Panc1 (cell line): ENCODE measurements at places on chromosomes 6 and 20. TPM values are rescaled to one million over a fixed set of nuclear protein-coding genes. Genes with fewer than 3 reads are reported as not detected.

DNA sequence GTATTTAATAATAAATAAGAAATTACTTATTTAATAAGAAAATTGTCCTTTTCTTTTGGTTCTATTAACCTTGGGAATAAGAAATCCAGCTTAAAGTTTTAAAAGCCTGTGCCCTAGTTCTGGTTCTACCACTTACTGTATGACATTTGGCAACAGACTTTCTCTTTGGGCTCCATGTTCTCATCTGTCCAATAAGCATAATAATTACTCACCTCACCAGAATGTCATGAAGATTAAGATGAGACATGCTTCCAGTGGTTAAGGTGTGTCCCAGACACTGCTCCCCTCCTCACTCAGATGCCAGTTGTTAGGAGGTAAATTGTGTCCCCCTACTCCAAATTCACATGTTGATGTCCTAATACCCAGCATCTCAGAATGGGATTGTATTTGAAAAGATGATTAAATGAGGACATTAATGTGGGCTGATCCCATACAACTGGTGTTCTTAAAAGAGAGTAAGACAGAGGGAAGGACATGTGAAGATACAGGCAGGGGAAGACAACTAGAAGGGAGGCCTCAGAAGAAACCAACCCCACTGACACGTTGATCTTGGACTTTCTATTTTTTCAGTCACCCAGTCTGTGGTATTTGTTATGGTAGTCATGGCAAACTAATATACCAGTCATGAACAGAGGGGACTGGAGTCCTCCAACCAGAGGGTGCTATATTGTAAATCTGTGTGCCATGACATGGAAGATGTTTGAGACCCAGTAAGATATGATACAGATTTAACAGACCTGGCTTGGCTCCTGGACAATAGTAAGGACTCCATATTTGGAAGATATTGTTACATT lies 6.4 kb upstream of the MICAL1 start:
- H3K27me3 ChIP-seq: no peaks in the 10 kb centered on the region
- H3K27ac ChIP-seq: no peak overlapping the region
- peaks cover 9% of the 10 kb centered on the region for H3K4me1 ChIP-seq

The TUBB2B gene
- total RNA-seq: 22.7 TPM

The ZNF334 gene
- 0.28 TPM for total RNA-seq

DNA sequence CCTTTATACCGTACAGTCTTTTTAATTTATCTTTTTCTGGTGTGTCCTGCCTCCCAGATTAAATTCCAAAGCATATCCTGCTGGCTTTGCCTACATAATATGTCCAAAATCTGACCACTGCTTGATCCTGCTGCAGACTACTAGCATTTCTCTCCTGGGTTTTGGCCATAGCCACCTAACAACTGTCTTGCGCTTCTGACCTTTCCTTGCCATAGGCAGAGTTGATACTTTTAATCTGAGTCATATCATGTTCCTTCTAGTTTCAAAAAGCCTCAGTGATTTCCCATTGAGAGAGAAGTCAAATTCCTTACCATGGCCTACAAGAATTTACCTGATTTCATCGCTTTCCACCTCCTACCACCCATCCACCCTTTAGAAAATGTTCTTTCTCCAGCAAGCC lies 104.8 kb downstream of the BCKDHB start:
- no peak overlapping the region for H3K4me3 ChIP-seq
- H3K4me1 ChIP-seq: no peaks in the 10 kb centered on the region
- no peaks in the 10 kb centered on the region for H3K36me3 ChIP-seq
- H3K27me3 ChIP-seq: no peaks in the 10 kb centered on the region
- no peak overlapping the region for H3K27ac ChIP-seq
- no peak for DNase-seq

The STMND1 gene
- not detected for total RNA-seq

DNA sequence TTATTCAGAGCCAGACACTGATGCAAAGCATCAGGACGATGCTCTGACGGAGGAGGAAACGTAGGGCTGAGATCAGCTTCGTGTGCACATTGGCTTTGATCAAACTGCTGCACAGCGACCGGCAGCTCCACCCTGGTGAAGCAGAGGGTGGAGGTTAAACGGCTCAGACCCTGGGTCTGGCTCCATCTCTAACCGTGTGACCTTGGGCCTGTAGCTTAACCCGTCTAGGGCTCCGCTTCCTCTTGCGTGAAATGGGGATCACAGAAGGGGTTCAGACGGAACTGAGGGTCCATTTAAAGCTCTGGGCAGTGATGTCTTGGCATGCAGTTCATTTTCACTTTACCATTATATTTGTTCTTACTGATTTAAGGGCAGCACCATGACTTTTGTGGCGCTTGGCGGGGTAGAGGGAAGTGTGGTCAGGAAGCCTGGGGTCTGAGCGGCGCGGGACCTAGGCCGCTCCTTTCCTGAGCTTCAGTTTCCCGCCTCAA lies 644 bp downstream of the RBL1 start:
- H3K4me3 ChIP-seq: peak overlapping the region; percentile 67
- DNase-seq: no peak
- peak overlapping the region; percentile 92 for H3K27ac ChIP-seq

- no peaks in the 10 kb centered on the region for H3K4me1 ChIP-seq
- no peak overlapping the region for H3K27ac ChIP-seq
- no peak for DNase-seq
These were observed 30.4 kb downstream of the LGSN start for GRCh38 chr6:63289269-63289872.

- DNase-seq: no peak
- no peaks in the 10 kb centered on the region for H3K27me3 ChIP-seq
- peaks cover 3% of the 10 kb centered on the region; the same call in 1 of the 2 replicates for H3K4me1 ChIP-seq
- no peak overlapping the region for H3K27ac ChIP-seq
- H3K4me3 ChIP-seq: no peak overlapping the region
- no peaks in the 10 kb centered on the region for H3K36me3 ChIP-seq
These were observed 23.4 kb upstream of the SCUBE3 start for GRCh38 chr6:35190306-35190705.

DNA sequence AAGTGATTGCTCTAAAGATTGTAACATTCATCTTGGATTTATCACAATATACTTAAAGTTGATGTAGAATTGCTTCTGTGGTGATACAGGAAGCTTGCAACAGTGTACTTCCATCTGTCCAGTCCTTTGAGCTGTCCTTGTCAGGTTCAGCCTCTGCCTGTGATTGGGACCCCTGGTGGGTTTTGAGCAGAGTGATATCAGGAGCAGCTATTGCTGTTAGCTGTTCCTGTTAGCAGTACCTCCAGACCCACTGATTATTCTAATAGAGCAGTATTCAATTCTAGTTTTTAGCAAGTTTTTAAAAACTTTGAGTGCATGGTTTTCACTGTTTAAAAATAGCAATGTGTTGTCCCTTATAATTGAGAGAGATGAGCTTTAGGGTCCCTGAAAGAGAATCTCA lies 48.8 kb downstream of the TULP4 start:
- no peaks in the 10 kb centered on the region for H3K36me3 ChIP-seq
- H3K4me1 ChIP-seq: no peaks in the 10 kb centered on the region
- no peak for DNase-seq
- no peaks in the 10 kb centered on the region for H3K27me3 ChIP-seq
- H3K27ac ChIP-seq: no peak overlapping the region
- no peak overlapping the region for H3K4me3 ChIP-seq

DNA sequence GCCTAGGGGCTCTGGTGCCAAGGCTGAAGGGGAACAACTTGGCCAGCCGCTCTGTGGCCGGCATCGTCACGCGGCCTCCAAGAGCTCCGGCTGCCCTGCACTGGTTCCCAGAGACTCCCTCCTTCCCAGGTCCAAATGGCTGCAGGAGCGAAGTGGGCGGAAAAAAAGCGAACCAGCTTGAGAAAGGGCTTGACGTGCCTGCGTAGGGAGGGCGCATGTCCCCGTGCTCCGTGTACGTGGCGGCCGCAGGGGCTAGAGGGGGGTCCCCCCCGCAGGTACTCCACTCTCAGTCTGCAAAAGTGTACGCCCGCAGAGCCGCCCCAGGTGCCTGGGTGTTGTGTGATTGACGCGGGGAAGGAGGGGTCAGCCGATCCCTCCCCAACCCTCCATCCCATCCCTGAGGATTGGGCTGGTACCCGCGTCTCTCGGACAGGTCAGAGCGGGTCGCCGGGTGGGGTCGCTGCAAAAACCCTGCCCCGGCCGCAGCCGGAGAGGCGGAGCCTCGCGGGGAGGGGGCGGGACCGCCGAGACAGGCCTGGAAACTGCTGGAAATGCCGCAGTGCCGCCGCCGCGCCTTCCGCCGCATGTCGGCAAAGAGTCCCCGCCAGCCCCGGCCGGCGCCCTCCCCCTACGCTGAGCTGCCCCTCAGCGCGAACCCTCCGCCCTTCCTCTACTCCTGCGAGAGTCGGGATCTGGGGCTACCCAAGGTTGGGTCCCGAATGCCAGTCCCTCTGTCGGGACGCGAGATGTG lies 814 bp upstream of the HSP90AB1 start:
- H3K4me1 ChIP-seq: peaks cover 25% of the 10 kb centered on the region
- no peak for DNase-seq
- no peaks in the 10 kb centered on the region for H3K27me3 ChIP-seq
- H3K4me3 ChIP-seq: peak overlapping the region; percentile 99

GRCh38 chr6:4358414-4359107 lies 223.2 kb upstream of the ECI2 start:
- H3K36me3 ChIP-seq: no peaks in the 10 kb centered on the region
- peak; percentile 99 for DNase-seq
- peak overlapping the region; percentile 29 for H3K4me3 ChIP-seq
- H3K4me1 ChIP-seq: peaks cover 10% of the 10 kb centered on the region; the same call in 1 of the 2 replicates
- H3K27ac ChIP-seq: peak overlapping the region; percentile 67
- H3K27me3 ChIP-seq: no peaks in the 10 kb centered on the region

- no peaks in the 10 kb centered on the region for H3K4me1 ChIP-seq
- H3K27me3 ChIP-seq: no peaks in the 10 kb centered on the region; the same call in 1 of the 2 replicates
- no peak for DNase-seq
- no peak overlapping the region for H3K4me3 ChIP-seq
These were observed 133.9 kb upstream of the MYLIP start for GRCh38 chr6:15994814-15995459.

The SEMG1 gene
- total RNA-seq: not detected

The VSX1 gene
- 0.21 TPM for total RNA-seq

GRCh38 chr6:164142322-164142721 lies 727.8 kb downstream of the QKI start:
- H3K27me3 ChIP-seq: no peaks in the 10 kb centered on the region
- H3K4me1 ChIP-seq: no peaks in the 10 kb centered on the region
- H3K36me3 ChIP-seq: no peaks in the 10 kb centered on the region
- H3K27ac ChIP-seq: no peak overlapping the region
- no peak overlapping the region for H3K4me3 ChIP-seq

DNA sequence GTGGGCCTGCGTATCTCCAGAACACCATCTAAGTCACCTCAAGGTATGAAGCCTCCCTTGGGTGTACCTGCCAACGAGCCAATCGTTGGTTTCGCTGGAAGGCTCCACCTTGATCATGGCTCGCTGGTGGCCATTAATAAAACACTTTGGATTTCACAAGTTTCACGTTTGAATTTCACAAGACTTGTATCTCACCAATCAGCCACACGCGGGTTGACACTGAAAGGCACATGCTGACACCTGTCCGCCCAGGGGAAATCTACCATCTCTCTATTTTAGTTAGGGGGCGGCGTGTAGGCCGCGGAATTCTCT lies 586 bp upstream of the HMGA1 start:
- H3K4me1 ChIP-seq: peaks cover 36% of the 10 kb centered on the region
- DNase-seq: no peak
- peak overlapping the region; percentile 64 for H3K4me3 ChIP-seq
- no peaks in the 10 kb centered on the region for H3K36me3 ChIP-seq
- H3K27ac ChIP-seq: peak overlapping the region; percentile 60

DNA sequence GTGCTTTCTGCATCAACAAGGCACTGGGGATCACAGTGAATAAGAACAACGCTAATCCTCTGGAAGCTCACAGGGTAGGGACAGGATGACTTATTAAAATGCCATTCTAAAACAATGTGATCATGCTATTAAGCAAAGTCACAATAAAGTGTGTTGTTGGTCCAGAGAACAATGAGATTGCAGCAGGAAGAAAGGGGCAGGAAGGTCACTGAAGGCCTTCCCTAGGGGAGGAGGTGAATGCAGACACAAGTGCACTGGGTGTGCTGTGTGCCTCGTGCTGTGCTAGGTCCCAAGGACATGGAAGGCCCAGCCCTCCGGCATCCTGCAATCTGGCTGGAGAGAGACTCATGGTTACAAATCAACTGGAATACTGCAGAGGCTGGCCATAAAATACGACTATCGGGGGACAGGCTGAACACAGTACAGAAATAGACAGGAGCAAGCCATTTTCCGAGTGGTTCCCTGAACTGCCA lies 55.7 kb downstream of the LYRM4 start:
- DNase-seq: no peak
- H3K4me1 ChIP-seq: no peaks in the 10 kb centered on the region
- no peak overlapping the region for H3K4me3 ChIP-seq
- no peak overlapping the region for H3K27ac ChIP-seq

The ABHD16B gene
- total RNA-seq: not detected

GRCh38 chr20:836190-836589 lies 2.7 kb downstream of the FAM110A start:
- no peaks in the 10 kb centered on the region for H3K27me3 ChIP-seq
- no peak for DNase-seq
- no peak overlapping the region for H3K4me3 ChIP-seq
- H3K27ac ChIP-seq: no peak overlapping the region
- no peaks in the 10 kb centered on the region; the same call in 1 of the 2 replicates for H3K36me3 ChIP-seq

DNA sequence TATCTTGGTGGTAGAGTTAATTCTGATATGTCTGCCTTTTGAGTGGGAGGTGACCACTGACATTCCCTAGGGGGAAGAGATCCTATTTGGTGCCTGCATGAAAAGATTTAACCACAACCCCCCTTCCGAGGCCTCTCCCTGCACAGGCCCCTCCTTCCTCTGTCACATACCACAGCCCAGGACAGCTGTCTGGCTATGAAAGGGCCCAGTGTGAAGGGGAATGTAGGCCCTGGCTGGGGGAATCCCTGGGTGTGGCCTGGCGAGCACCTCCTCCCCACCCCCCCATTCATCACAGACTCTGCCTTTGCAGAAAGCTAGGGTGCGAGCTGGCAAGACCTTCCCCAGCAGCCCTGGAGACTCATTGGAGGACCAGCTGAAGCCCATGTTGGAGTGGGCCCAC lies 27.4 kb upstream of the MAPRE1 start:
- no peaks in the 10 kb centered on the region for H3K27me3 ChIP-seq
- DNase-seq: no peak
- H3K36me3 ChIP-seq: no peaks in the 10 kb centered on the region

DNA sequence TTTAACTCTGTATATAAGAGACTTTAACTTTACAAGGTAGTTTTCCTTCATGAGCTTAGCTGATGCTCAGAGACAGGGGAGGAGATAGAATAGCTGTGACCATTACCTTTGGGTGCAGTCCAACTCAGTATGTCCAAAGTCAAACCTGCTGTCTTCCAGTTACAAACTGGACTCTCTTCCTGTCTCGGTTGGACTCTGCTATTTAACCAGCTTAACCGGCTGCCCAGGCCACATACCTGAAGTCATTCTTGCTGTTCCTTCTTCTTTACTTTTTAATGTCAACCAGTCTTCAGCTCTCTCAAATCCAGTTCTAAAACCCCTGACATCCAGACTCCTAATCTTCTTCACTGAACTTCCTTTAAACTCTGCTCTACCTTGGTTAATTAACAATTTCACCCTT lies 138.3 kb upstream of the TSHZ2 start:
- H3K36me3 ChIP-seq: no peaks in the 10 kb centered on the region
- no peaks in the 10 kb centered on the region for H3K4me1 ChIP-seq
- no peak for DNase-seq
- H3K27me3 ChIP-seq: no peaks in the 10 kb centered on the region
- no peak overlapping the region for H3K4me3 ChIP-seq
